GM12892 (cell line): ENCODE measurements at places on chromosomes 1 and 21.

DNA sequence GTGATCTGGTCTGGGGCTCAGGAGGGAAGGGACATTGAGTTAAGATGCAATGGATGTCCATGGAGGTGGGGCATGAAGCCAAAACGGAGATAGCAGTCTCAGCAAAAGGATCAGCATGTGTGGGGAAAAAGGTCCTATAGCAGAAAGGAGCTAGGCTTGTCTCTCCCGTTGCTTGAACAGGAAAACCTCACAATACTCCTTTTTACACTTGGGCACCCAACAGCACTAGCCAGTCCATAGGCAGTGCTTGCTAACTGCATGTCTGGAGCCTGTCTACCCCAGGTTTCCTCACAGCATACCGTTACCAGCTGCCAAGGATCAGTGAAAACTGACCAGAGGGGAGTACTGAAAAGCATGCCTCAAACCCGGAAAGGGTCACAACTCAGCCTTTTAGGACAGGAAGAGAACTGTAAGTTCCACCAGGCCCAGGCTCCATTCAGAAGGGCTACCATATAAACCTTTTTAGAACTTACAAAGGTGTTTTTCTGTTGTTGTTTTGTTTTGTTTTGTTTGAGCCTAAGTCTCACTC lies 78.6 kb downstream of the JAK1 start:
- DNase-seq = no peak

DNA sequence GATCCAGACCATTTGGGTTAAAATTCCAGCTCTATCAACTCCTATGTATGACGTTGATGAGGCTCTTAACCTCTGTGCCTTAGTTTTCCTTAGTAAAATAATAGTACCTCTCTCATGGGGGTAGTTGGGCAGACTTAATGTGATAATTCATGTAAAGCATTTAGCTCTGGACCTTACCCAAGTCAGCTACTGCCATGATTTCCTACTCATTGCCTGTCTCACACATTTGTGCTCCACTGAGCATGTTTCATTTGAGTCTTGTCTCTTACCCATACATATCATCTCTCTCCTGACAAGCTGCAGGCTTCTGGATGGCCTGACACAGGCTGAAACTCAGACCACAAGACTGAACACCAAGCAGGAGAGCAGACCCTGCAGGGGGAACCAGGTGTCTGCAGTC lies 77.7 kb upstream of the ZBTB40 start:
- DNase-seq = no peak

DNA sequence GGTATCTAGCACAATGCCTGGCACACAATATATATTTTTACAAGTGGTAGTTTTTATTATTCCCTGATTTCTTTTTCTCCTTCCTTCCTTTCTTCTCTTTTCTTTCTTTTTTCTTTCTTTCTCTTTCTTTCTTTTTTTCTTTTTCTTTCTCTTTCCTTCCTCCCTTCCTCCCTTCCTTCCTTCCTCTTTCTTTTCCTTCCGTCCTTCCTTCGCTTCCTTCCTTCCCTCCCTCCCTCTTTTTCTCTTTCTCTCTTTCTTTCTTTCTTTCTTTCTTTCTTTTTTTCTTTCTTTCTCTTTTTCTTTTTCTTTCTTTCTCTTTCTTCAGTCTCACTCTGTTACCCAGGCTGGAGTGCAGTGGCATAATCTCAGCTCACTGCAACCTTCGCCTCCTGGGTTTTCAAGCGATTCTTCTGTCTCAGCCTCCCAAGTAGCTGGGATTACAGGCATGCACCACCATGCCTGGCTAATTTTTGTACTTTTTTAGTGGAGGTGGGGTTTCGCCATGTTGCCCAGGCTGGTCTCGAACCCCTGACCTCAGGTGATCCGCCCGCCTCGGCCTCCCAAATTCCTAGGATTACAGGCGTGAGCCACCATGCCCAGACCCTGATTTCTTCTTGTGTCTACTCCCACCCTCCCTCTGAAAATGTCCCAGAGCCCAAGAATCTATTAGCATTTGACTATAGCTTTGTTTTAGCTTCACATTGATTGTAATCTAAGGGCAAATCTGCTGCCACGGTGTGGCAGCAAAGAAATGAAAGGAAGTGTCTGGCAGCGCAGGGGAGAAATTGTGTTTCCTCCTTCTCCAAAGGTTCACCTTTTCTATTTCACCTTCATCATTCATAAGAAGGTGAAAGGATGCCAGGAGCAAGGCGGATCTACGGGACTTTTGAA lies 19.9 kb upstream of the ABCB10 start:
- no peak for DNase-seq

DNA sequence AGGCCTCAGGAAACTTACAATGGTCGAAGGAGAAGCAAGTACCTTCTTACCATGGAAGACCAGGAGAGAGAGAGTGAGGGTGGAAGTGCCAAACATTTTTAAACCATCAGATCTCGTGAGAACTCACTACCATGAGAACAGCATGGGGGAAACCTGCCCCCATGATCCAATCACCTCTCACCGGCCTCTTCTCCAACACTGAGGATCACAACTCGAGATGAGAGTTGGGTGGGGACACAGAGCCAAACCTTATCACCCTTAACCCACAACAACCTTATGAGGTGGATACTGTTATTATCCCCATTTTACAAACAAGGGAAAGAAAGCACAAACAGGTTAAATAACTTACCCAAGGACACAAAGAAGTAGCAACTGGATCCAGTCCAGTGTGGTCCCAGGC lies 80.5 kb downstream of the MPZL1 start:
- no peak for DNase-seq
